ENCODE measurements at places on chromosomes 4 and X.

DNA sequence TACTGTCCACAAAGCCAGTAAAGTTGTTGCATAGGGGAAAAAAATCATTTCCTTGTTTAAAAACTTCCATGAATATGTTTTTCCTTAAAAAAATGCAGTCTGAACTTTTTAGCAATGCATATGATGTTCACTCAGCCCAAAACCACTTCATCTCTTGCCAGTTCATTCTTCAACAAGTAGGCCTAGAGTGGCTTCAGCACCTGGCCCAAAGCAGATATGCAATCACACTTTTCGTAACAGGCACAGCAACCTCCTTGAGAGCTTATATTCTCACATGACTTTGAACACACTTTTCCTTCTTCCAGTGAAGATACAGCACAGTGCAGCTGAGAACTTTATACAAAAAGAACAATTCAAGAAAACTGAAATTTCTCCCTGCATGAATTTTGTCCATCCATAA is 128.6 kb downstream of the ADAMTS3 start:
- DNase-seq = no peak

GRCh38 chr4:165481053-165481835 is 102.4 kb downstream of the CPE start:
- no peak for DNase-seq

DNA sequence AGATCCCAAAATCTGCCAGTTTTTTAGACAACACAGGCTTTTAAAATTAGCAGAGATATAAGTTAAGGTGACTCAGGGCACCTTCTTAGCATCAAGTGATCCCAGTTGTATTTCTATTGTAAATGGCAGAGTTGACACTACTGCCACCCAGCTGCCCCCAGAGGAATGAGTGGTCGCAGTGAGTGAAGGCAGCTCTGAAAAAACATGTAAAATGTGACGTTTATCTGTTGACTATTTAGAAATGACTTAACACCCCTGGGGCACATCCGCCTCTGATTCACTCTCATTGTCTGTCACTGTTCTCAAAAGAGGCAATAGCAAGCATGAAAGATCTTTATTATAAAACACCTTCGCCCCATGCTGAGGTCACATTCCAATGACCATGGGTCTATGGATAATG is 592.4 kb downstream of the ACTRT1 start:
- DNase-seq = no peak

DNA sequence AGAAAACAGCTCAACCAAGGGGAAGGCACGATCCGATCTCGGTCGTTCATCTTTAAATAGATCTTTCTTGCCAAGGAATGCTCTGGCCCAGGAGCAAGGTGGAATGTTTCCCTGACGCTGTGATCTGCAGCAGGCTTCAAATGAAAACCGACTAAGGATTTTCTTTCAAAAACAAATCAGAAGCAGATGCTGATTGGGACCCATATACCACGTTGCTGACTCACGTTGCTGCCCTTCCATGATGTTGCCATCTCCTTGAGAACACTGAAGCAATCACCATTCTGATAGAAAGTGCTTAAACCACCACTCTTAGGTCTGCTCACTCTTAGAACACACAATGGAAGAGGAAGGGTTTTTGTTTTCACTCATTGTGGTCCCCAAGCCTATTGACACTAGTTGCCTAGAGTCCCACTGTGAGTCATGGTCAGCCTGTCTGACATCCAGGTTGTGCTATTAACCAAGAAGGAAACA is 26.1 kb downstream of the LAMTOR3 start:
- DNase-seq = peak; percentile 57

DNA sequence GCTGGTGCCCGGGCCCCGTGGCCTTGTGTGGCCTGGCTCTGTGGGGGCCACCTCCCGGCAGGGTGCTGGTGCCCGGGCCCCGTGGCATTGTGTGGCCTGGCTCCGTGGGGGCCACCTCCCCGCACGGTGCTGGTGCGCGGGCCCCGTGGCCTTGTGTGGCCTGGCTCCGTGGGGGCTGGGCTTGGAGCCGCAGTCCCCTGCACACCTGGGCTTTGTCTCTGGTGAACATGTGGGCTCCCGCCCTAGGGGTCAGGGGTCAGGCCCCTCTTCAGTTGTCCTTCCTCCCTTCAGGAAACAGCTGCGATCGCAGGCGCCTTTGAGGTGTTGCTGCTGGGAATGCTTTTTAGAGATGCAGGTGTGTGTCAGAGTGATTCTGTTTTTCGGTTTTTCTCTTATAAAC is 17.2 kb downstream of the UVSSA start:
- no peak for DNase-seq
